Chondrocyte (in vitro differentiated cells): ENCODE measurements at places on chromosomes 1 and 21.

- DNase-seq: no peak
Measured at GRCh38 chr1:43854473-43854872, 79.1 kb upstream of the ARTN start.

DNA sequence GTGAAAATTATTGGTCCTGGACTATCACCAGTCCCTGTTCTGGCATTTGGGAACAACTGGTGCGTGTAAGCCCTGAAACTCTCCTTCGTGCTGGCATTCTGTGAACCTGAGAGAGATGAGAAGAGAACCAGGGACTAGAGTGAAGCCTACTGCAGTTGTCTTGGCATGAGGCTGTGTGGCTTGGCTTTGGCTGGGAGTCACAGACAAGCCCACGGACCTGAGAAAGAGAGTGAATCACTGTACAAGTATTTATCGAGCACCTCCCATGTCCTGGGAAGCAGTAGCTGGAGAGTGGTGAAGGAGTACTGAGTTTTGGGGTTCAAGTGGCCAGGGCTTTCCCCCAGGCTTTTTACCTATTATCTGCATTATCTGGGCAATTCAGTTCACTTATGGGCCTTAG is 63.3 kb downstream of the FGGY start:
- DNase-seq: no peak

DNA sequence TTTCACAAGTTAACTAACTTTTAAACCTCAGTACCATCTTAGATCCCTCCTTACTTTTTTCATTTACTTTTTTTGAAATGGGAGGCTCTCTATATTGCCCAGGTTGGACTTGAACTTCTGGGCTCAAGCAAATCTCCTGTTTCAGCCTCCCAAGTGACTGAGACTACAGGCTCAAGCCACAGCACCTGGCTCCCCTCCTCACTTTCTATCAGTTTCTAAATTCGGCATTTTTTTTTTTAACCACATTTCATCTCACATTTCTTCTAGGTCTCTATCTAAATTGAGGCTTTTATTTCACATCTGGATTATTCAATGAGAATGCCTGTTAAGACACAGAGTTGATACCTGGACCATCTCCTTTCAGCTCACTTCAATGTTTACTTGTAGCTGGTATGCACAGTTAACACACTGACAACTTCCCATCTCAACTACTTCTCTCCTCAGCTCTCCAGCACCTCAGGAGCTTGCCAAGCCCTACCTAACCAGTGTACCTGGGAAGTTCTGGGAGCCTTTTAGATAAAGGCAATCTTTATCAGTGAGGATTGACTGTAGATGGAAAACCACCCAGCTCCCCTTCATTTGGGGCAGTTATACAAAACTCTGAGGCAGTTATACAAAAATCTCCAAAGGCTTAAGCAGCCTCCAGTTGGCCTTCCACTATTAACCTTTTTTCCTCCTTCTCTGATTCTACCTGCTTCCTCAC is 3.4 kb downstream of the USP33 start:
- no peak for DNase-seq

GRCh38 chr1:7691576-7691975 is 79.5 kb upstream of the VAMP3 start:
- no peak for DNase-seq

DNA sequence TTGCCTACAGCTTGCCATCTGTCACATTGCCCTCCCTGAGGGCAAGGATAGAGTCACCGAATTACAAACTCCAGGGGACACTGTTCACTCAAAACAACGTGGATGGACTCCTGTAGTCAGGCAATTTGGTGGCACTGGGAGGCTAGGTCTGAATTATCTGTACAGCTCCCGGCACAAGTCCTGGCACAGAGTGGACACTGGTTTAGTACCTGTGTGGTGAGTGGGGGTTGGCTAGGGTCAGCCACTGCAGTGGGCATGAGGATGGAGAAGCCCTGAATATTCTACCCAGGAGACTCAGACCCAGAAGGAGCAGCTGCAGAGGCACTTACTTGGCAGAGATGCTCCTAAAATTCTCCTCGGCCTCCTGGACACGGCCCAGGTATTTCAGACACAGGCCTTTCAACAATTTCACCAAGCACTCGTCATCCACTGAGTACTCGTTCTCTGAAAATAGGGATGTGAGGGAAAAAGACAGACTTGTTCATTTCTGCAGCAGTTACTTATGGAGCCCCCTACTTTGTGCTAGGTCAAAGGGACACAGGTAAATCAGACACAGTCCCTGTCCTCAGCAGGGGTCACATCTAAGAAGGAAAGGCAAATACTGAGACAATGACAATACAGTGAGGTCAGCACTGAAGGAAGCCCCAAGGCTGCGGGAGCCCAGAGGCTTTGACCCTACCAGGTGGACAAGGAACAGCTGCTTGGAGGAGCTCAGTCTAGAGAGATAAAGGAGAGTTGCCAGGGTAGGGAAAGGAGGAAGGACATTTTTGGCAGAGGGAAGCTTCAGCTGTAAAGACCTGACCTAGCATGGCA is 40.5 kb downstream of the TTC39A start:
- DNase-seq: no peak

DNA sequence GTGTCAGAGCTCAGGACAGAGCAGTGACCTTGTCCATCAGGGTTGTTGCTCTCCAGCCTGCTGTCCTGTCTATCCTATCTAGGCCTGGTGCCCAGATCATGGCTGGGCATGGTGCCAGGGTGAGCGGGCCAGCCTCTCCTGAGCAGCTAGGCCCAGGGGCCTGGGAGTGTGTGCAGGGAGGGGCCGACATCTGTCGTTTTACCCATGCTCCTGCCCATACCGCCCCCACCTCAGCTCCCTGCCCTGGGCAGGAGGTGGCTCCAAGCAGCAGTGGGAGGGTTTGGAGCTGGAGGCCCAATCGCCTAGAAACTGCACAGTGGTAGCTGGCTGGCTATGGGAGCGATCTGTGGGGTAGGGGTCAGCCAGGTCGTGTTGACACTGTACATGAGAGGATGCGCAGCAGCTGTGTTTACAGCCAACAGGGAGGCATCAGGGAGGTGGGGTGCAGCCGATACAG is 6.5 kb downstream of the INSRR start:
- no peak for DNase-seq

DNA sequence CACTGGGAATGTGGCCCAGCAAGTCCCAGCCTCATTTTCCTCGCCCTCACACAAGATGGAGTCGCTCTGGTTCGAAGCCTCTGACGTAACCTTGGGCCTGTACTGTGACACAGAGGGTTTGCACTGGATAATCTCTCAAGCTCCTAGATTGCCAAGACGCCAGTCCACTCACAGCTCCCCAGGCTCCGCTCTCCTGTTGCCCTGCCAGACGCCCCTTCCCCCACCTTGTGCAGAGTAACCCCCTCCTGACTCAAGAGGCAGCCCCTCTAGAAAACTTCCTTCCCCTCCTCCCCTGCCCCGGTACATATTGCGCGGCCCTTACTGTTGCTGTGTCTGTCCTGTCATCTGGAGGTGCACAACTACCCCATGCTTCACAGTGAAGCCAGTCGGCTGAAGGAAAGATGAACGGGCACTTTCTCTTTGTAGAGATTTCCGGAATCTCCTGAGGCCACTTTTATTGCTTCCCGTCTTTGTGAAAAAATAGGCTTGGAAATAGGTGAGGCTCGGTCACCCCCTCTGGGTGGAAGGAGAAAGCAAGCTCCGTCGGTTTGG is 981 bp upstream of the KIAA1614 start:
- DNase-seq: no peak

DNA sequence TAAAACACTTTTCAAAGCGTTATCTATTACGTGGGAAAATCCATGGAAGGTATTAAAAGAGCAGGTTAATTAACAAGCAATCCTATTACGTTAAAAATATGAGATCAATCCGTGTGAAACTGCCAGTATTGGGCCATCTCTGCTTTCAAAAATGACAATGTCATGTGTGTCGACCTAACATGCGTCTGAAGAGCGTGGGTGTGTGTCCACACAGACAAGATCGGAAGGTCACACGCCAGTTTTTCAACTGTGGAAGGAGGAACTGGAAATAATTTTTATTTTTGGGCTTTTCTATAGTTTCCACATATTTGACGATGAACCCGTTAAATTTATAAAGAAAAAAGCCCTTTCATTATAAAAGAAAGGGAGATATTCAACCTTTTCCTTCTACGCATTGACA is 17.6 kb upstream of the ALDH4A1 start:
- DNase-seq: no peak

GRCh38 chr21:44949161-44949778 is 9.4 kb downstream of the SLX9 start:
- peak; percentile 91 for DNase-seq

GRCh38 chr1:6423321-6423999 is 1.1 kb upstream of the ESPN start:
- DNase-seq: no peak

DNA sequence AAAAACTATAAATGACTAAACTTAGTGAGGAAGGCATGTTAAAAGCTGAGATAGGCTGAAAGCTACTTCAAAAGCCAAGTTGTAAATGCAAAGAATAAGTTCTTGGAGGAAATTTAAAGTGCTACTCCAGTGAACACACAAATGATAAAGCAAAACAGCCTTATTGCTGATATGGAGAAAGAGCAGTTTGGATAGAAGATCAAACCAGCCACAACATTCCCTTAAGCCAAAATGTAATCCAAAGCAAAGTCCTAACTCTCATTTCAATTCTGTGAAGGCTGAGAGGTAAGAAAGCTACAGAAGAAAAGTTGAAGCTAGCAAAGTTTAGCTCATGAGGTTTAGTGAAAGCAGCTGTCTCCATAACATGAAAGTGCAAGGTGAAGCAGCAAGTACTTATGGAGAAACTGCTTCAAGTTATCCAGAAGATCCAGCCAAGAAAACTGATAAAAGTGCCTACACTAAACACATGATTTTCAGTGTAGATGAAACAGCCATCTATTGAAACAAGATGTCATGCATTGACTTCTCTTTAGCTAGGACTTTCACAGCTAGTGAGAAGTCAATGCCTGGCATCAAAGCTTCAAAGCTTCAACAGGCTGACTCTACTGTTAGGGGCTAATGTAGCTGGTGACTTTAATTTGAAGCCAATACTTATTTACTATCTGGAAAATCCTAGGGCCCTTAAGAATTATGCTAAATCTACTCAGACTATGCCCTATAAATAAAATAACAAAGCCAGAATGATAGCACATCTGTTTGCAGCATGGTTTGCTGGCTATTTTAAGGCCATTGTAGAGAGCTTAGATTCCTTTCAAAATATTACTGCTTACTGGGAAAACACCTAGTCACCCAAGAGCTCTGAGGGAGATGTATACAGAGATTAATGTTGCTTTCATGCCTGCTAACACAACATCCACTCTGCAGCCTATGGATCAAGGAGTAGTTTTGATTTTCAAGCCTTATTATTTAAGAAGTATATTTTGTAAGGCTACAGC is 188.6 kb downstream of the EIF4G3 start:
- DNase-seq: no peak

DNA sequence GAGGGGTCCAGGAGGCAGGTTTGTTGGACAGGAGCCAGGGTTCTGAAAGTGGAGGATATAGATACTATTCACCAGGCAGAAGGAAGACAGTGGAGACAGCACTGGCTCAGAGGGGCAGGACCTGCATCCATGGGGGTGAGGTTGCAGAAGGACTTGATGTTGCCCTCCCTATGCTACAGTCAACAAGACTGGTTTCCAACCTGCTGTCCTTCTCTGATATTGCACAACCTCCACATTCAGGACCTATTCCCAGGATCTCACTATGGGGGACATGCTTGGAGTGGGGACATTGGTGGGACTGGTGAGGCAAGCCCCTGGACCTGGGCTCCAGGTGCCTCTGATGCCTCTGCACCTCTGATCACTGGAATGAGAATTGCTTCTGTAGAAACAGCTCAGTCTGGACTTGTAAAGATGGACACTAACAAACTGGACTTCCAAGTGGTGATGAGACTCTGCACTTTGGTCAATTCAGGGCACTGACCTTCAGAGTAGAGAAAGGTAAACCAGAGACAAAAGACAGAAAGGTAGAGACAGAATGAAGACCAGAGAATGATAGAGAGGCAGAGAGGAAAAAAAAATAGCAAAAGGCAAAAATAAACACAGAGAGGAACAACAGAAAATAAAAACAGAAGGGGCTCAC is 1.6 kb downstream of the SMCP start:
- DNase-seq: no peak

GRCh38 chr21:34811368-34811767 is 142.6 kb downstream of the CLIC6 start:
- no peak for DNase-seq

DNA sequence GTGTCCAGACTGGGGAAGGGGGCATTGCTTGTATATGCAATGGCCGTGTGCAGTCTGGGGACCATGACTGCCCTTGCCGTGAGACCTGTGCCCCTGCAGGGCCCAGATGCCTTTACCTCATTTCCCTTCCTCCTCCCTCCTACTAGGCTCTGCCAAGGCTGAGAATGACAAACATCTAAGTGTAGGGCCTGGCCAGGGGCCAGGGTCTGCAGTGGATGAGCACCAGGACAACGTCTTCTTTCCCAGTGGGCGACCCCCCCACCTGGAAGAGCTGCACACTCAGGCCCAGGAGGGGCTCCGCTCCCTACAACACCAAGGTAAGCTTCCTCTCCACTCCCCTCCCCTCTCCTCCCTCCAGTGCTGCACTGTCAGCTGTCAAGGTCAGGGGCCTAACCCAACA is 49.5 kb downstream of the YARS1 start:
- DNase-seq: no peak

- peak; percentile 79 for DNase-seq
Measured at GRCh38 chr21:44872649-44873355, 688 bp downstream of the PTTG1IP start.

DNA sequence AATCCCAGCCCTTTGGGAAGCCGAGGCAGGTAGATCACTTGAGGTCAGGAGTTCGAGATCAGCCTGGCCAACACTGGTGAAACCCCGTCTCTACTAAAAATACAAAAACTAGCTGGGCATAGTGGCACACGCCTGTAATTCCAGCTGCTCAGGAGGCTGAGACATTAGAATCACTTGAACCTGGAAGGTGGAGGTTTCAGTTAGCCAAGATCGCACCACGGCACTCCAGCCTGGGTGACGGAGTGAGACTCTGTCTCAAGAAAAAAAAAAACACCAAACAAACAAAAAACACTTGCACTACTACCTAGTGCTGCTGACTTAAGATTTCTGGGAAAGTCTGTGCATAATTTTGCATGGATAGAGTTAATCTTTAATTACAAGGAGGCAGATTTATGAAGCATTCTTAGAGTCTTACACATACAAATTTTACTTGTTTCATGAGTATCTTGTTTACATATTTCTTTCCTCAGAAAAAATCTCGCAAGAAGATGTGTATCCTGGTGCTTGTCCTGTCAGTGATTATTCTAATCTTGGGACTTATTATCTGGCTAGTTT is 8.7 kb upstream of the PPP1R8 start:
- DNase-seq: no peak
